Cardiac septum (tissue), 1 donor: ENCODE measurements at places on chromosomes 12 and 14. TPM values are rescaled to one million over a fixed set of nuclear protein-coding genes. Genes with fewer than 3 reads are reported as not detected.

The CLEC9A gene
- total RNA-seq: not detected

The SLC5A8 gene
- not detected for total RNA-seq

The ASB2 gene
- 156 TPM for total RNA-seq

The SNRPF gene
- 10.1 TPM for total RNA-seq

The TSHR gene
- total RNA-seq: not detected

The SPTLC2 gene
- total RNA-seq: 13.5 TPM

The TMEM179 gene
- 0.89 TPM for total RNA-seq

The PTCSC3 gene
- total RNA-seq: not detected

The OSGEP gene
- 21.2 TPM for total RNA-seq

The VRK1 gene
- total RNA-seq: 9.2 TPM

The SLC6A15 gene
- total RNA-seq: not detected

The MYF6 gene
- total RNA-seq: 1.1 TPM

The NEUROD4 gene
- not detected for total RNA-seq

The HCAR2 gene
- 0.59 TPM for total RNA-seq

The NKX2-1 gene
- total RNA-seq: not detected

The APOF gene
- not detected for total RNA-seq

The PMCH gene
- not detected for total RNA-seq

The SETD1B gene
- 13.0 TPM for total RNA-seq

The IFNG-AS1 gene
- 0.19 TPM for total RNA-seq
